Left ventricle myocardium inferior (tissue), 1 donor: ENCODE measurements at places on chromosomes 2 and 18. TPM values are rescaled to one million over a fixed set of nuclear protein-coding genes. Genes with fewer than 3 reads are reported as not detected.
A peak's percentile ranks its signal among the peaks of the same experiment; 100 is the strongest.

DNA sequence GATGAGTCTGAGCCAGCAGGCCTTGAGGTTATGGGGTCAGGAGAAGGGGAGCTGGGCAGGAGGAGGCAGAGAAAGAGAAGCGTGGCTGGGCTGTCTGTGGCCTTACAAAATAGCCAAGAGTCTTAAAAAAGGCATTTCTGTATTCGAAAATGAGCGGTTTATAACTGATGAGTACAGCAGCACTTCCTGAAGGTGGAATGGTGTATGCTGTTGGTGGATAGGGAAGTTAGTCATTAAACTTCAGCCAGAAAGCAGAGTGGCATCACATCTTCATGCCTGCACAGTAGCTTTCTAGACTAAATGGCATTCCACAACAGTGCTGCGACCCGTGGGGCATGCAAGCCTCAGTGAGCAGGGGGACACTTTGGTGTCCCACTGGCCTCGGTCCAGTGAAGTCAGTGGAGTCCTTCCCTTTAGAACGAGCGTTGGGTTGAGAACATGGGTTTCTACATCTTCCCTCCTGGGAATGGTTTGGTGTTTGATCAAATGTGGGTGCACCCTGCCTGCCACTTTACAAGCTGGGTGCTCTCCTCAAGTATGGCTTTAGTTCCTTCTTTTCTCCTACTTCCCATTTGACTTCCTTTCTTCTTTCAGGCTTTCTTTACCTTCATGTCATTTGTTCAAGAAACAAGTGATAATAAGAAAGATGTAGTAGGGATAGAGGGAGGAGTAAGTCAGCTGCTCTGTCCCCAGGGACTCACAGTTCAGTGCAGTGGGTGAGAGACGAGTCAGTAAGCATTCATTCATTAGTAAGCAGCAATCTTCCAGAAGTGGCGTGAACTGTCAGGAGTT, 96.3 kb downstream of the ARMC9 start:
- H3K27me3 ChIP-seq = no peaks in the 10 kb centered on the region
- peaks cover 32% of the 10 kb centered on the region for H3K4me1 ChIP-seq
- peaks cover 4% of the 10 kb centered on the region for H3K36me3 ChIP-seq
- H3K27ac ChIP-seq = peak overlapping the region; percentile 50
- no peak overlapping the region for H3K4me3 ChIP-seq

DNA sequence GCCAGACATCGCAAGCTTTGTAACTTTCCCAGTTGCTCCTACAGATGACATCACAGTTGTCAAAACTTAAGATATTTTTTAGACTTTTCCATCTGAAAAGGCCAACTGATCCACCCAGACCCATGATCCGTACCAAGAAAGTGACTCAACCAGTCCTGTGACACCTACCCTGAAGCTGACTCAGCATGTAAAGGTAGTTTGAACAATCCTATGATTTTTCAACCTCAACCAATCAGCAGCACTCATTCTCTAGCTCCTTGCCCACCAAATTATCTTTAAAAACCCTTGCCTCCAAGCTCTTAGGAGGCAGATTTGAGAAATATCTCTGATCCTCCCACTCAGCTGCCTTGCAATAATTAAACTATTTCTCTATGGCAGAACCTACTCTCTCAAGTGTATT, 1686.7 kb upstream of the LRRTM1 start:
- H3K4me3 ChIP-seq = no peak overlapping the region
- H3K27ac ChIP-seq = no peak overlapping the region
- no peaks in the 10 kb centered on the region for H3K27me3 ChIP-seq

DNA sequence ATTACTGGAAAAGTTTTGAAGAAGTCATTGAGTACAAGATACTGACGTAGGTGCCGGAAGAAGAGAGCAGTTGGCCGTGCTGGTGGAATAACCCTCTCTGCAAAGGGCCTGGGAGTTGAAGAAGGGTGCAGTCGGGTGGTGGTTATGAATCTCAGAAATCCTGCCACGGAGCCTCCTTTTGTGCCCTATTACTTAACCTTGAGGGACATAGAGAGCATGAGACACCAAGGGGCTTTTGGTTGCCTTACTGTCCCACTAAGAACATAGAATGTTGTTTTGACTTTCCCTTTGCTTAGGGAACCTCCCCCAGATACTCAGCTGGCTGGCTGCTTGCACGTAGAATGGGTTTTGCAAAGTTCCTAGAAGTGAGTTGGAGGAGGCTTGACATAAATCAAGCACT, 1.3 kb upstream of the CD28 start:
- no peak overlapping the region for H3K27ac ChIP-seq
- no peak overlapping the region for H3K4me3 ChIP-seq
- H3K27me3 ChIP-seq = no peaks in the 10 kb centered on the region
- H3K36me3 ChIP-seq = no peaks in the 10 kb centered on the region
- DNase-seq = no peak

GRCh38 chr2:79569048-79569447, 56.2 kb downstream of the CTNNA2 start:
- no peaks in the 10 kb centered on the region for H3K4me1 ChIP-seq
- no peak for DNase-seq
- H3K4me3 ChIP-seq = no peak overlapping the region
- H3K27ac ChIP-seq = no peak overlapping the region
- H3K27me3 ChIP-seq = no peaks in the 10 kb centered on the region
- H3K36me3 ChIP-seq = no peaks in the 10 kb centered on the region

PLB1 gene
- total RNA-seq = 2.4 TPM

PPIG gene
- total RNA-seq = 38.0 TPM

COL5A2 gene
- total RNA-seq = 9.3 TPM

REG1A gene
- not detected for total RNA-seq

CCDC68 gene
- total RNA-seq = 5.1 TPM

DOK6 gene
- total RNA-seq = 0.96 TPM
